ENCODE measurements at places on chromosomes 12 and 14. TPM values are rescaled to one million over a fixed set of nuclear protein-coding genes. Genes with fewer than 3 reads are reported as not detected.
A peak's percentile ranks its signal among the peaks of the same experiment; 100 is the strongest.

- DNase-seq: no peak
Measured at GRCh38 chr14:92176476-92176875, 54.7 kb downstream of the CPSF2 start.

- no peak for DNase-seq
Measured at GRCh38 chr14:68774771-68775613, 17.9 kb downstream of the ZFP36L1 start.

- no peak for DNase-seq
Measured at GRCh38 chr14:85042301-85042700, 487.6 kb upstream of the FLRT2 start.

DNA sequence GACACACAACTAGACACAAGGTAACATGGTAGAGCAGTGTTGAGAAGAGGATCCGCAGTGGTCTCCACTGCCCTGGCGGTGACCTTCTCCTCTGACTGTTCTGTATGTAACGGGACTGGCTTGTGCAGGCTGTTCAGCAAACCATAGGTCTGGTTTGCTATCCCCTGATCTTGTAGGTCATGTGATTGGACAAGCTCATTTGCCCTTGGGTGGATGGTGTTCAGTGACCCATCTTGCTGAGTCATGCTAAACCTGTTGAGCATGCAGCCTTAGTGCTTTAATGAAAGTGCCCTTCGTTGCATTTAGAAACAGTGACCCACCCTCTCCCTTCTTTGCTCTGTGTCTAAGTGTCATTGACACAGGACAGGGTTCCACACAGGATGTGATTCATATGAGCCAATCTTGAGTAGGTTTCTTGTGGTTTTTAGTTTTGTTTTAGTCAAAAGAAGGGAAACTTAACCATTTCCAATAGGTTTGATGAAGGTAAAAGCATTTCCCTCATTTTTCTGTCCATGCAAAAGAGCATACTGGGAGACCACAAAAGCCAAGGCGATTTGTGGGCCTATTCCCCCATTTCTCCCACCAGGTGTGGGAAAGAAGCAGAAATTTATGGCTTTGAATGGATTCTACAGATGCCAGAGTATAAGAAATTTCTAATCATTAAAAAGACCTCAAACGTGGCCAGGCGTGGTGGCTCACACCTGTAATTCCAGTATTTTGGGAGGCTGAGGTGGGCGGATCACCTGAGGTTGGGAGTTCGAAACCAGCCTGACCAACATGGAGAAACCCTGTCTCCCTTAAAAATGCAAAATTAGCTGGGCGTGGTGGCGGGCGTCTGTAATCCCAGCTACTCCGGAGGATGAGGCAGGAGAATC, 32.6 kb upstream of the HIF1A start:
- DNase-seq: no peak

- DNase-seq: no peak
Measured at GRCh38 chr12:6951551-6952120, 480 bp downstream of the PTPN6 start.

DNA sequence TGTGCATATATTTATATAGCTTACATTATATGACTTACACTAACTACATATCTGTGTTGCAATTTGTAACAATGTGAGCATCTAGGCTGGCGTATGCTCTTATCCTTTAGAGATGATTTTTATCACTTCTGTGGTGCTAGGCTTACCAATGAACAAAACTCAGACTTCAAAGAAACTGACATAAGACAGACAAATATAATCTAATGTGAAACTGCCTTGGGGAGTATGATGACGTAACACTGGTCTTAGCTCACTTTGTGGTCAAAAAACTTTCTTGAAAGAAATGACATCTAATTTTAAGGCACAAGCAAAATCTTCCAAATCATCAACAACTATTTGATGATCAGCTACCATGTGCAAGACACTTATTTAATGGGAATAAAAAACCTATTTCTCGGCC, 50.0 kb downstream of the SOX5 start:
- DNase-seq: no peak

GRCh38 chr12:78406828-78407227, 457.7 kb upstream of the SYT1 start:
- DNase-seq: no peak

DNA sequence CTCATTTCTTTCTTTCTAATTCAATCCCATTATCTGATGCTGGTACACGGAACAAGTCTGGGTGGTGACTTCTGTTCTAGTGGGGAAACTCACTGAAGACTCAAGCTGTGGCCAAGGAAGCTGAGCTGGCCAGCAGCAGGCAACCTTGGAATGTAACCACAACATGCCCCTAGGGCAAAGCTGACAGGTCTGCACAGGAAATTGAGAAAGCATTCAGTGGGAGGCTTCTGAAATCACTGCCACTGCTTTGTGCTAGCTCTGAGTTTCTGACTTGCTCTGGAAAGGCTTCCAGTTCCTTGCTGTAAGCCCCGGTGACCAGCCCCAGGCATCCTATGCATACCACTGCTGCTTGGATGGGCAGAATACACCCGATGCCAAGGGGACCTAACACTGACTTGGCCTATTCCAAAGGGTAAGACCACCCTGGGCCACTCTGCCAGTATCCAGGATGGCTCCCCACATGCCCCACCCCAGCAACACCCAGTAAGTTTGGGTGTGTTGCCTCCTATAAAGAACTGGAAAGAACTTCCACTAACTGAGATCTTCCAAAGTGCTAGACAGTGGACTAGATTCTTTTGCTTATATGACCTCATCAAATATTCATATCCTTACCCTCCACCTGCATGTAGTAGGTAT, 84.5 kb upstream of the CDKN3 start:
- DNase-seq: no peak

GRCh38 chr12:104199964-104200363, 15.6 kb upstream of the TXNRD1 start:
- no peak for DNase-seq

DNA sequence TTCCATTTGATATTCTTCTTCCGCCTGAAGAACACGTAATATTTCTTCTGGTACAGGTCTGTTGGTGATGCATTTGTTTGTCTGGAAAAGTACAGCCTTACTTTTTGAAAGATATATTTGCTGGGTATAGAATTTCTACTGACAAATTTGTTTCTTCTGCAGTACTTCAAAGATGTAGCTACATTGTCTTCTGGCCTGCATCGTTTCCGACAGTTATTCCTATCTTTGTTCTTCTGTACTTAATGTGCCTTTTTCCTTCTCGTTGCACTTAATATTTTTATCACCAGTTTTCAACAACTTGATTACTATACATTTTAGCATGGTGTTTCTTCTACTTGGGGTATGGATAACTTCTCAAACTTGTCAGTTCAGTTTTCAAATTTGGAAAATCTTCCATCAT, 47.1 kb downstream of the SENP1 start:
- no peak for DNase-seq

GRCh38 chr12:26845057-26845666, 12.2 kb upstream of the ITPR2 start:
- peak; percentile 45 for DNase-seq

DNA sequence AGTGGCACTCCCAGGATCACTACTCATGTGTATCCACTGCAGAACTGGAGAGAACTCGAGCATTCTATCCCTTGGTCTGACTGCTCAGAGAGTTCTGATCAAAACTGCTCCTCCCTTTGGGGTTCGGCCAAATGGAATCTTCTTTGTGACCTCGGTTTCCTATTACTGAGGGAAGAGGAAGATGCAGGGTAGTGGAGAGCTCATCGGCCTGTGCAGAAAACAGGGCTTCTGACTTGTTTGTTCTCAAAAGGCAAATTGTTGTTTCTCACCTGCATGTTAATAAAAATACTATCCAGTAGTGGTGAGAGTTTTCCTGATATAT, 17.1 kb upstream of the AKAP6 start:
- DNase-seq: no peak

DNA sequence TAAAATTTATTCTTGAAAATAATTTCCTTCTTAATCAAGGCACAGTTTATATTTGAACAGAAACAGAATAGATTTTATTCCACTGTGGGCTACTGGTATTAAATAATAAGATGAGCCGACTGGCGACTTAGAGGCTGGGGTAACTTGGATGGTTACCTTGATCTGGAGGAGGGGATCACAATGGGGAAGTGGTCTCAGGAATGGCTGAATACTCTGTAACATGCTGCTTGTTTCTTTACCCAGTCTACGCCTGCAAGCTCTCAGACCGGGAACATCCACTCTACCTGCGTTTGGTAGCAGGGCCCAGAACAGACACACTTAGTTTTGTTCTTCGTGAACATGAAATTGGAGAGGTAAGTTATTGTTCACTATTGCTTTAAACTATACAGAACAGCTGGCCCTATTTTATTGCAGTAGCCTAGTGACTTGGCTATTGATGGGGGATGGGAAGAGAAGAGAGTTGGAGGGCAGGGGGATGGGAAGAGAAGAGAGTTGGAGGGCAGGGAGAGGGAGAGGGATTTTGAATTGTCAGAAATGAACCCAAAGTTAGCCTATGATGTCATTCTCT, 67.9 kb downstream of the GNS start:
- no peak for DNase-seq

DNA sequence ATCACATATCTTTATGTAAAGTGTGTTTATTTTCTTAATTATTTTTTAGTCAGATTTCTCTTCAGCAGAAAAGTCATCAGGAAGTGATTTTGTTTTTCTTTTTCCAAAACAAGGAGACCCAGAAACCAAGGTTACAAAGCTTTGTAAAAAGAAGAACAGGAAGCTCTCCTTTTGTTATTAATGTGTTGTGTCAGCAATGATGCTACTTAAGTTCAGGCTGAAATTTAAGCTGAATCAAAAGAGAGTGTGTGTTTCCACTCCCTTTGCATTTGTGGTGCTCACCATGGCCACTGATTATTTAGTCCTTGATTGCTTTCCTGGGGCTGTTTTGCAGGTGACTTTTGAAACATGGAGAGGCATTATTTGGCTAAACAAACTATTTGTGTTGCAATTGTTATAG, 155.3 kb upstream of the ATP2B1 start:
- no peak for DNase-seq

The ENDOU gene
- total RNA-seq: 2.1 TPM

The LBHD2 gene
- not detected for total RNA-seq

The FBXO33 gene
- total RNA-seq: 19.2 TPM

Measured in omental fat pad (tissue), 4 donors.